Retina (tissue), 1 donor: ENCODE measurements at places on chromosomes 13 and 19.

GRCh38 chr13:85590231-85590931 is 208.8 kb downstream of the SLITRK6 start:
- no peak for DNase-seq

GRCh38 chr19:38850976-38851621 is 1.3 kb upstream of the HNRNPL start:
- DNase-seq = peak; percentile 77

- no peak for DNase-seq
Measured at GRCh38 chr19:46606019-46606418, 4.9 kb downstream of the CALM3 start.

GRCh38 chr19:20660473-20661140 is 764 bp downstream of the ZNF626 start:
- DNase-seq = no peak

DNA sequence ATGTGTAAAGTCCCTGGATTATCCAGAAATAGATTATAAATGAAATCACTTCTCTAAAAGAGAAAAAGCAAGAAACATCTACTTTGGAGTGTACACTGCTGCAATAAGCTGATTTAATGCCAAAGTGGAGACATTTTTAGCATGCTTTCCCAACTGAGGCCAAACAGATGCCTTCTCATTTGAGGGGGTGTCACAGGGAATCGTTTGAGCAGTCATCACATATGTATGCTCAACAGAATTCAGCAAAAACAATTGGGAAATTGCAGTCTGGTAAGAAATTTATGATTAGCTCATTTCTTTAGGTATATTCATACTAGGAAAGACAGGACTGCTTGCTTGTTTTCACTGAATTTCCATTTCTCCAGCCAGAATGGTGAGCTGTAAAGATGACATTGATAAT is 27.3 kb upstream of the TPP2 start:
- DNase-seq = no peak
